ENCODE measurements at places on chromosomes 7 and 10. TPM values are rescaled to one million over a fixed set of nuclear protein-coding genes. Genes with fewer than 3 reads are reported as not detected.
A peak's percentile ranks its signal among the peaks of the same experiment; 100 is the strongest.

GRCh38 chr10:62511656-62512055 is 137.5 kb downstream of the ZNF365 start:
- H3K4me3 ChIP-seq = no peak overlapping the region
- H3K36me3 ChIP-seq = no peaks in the 10 kb centered on the region
- no peak overlapping the region for H3K27ac ChIP-seq
- H3K4me1 ChIP-seq = no peaks in the 10 kb centered on the region
- H3K27me3 ChIP-seq = no peaks in the 10 kb centered on the region

DNA sequence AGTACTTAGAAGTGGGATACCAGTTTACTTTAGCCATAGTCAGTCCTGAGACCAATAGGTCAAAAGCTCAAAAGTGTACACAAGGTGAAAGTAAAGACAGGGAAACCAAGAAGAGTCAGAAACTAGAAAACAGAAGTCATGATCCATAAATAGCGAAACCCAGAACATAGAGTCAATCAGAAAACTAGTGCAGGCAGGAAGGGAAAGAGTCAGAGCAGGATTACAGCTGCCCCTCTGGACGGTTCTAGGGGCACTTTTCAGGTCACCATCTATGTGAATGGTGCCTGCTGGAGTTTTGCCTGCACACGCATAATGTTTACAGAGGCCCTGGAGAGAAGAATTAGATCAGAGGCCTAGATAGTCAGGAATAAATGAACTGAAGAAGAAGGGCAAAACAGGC is 22.4 kb upstream of the DMTF1 start:
- no peak for DNase-seq
- H3K4me3 ChIP-seq = no peak overlapping the region
- no peaks in the 10 kb centered on the region for H3K4me1 ChIP-seq
- no peaks in the 10 kb centered on the region for H3K36me3 ChIP-seq
- H3K27me3 ChIP-seq = no peaks in the 10 kb centered on the region

- H3K36me3 ChIP-seq = no peaks in the 10 kb centered on the region
- no peak overlapping the region for H3K27ac ChIP-seq
- no peak for DNase-seq
- no peak overlapping the region for H3K4me3 ChIP-seq
These were observed 8.0 kb downstream of the UNCX start for GRCh38 chr7:1240517-1241257.

DNA sequence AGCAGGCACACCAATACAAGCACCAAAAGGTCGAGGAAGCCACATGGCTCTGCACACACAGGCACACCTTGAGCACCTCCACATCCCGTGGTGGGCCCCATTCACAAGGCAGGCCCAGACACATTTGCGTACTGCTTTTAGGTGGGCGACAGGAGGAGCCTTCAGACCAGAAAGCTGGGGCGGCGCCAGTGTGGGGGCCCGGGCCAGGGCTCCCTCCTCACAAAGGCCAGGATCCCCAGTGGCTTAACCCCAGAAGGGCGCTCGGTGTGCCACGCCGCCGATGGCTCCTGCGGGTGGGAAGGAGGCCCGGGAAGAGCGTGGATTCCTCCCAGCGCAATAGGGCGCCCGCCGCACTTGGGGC is 2.8 kb upstream of the SMARCD3 start:
- DNase-seq = no peak
- H3K4me1 ChIP-seq = peaks cover 19% of the 10 kb centered on the region
- H3K4me3 ChIP-seq = peak overlapping the region; percentile 18
- no peaks in the 10 kb centered on the region for H3K27me3 ChIP-seq
- no peaks in the 10 kb centered on the region for H3K36me3 ChIP-seq

DNA sequence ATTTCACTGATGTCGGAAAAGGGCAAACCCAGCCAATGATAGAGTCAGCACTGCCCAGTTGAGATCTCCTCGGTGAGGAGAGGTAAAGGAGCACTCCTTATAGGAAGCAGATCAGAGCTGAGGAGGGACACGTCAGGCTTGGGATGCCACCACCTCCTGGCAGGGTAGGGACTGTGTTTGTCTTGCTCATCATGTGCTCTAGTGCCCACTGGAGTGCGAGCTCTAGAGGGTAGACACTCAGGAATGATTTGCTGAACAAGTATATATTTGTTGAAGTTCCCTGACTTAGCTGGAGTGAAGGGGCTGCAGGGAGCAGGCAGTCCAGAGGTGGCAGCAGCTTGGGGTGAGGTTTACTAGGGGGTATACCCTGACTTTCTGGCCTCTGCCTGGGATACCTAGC is 146.5 kb downstream of the NOC3L start:
- H3K36me3 ChIP-seq = no peaks in the 10 kb centered on the region
- no peak overlapping the region for H3K27ac ChIP-seq
- no peak overlapping the region for H3K4me3 ChIP-seq
- no peaks in the 10 kb centered on the region for H3K27me3 ChIP-seq
- no peaks in the 10 kb centered on the region for H3K4me1 ChIP-seq

DNA sequence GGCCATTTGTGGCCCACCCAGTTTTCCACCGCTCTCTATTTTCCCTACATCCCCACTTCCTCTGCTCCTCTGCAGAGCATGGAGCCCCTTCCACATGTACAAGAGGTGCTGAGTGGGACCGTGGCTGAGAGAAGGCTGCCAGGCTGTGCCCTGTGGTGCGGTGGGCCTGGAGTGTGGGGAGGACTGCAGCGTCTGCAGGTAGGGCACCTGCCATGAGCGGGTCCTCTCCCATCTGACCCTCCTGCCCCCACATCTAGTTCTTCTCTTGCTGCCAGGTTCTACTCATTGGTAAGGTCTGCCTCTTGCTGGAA is 145.6 kb upstream of the FAM20C start:
- H3K4me1 ChIP-seq = no peaks in the 10 kb centered on the region
- H3K27me3 ChIP-seq = no peaks in the 10 kb centered on the region
- H3K4me3 ChIP-seq = no peak overlapping the region
- H3K27ac ChIP-seq = no peak overlapping the region
- DNase-seq = no peak

DNA sequence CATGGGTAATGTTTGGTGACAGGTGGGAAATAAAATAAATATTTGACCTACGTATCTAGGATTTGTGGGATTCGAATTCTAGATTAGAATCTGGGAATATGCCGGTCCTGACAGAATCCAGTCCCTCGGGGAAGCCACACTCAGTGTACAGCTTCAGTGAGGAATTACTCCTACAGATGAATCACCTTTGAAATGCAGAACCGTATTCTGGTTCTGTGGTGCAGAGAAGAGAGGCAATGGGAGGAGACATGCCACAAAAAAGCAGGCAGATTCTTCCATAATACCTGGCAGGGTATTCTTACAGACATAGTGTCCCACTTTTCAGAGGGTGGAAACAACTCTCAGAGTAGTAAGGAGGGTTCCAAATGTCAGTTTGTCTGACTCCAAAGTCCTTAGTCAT is 286.9 kb downstream of the SORCS1 start:
- H3K27ac ChIP-seq = no peak overlapping the region
- H3K27me3 ChIP-seq = no peaks in the 10 kb centered on the region
- DNase-seq = no peak
- H3K4me1 ChIP-seq = no peaks in the 10 kb centered on the region
- H3K4me3 ChIP-seq = no peak overlapping the region

DNA sequence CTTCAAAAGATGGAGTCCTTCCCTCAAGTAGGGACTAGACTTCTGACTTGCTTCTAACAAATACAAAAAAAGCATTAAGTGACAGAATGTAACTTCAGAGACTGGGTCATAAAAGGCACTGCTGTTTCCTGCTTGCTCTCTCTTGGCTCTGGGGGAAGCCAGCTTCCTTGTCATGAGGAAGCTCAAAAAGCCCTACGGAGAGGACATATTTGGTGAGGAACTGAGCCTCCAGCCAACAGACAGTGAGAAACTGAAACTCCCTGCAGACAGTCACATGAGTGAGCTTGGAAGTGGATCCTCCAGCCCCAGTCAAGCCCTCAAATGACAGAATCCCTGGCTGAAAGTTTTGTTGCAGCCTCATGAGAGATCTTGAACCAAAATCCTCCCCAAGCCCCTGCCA is 26.3 kb upstream of the SLC35G1 start:
- H3K36me3 ChIP-seq = no peaks in the 10 kb centered on the region
- no peak for DNase-seq
- H3K27ac ChIP-seq = no peak overlapping the region
- H3K27me3 ChIP-seq = no peaks in the 10 kb centered on the region
- H3K4me3 ChIP-seq = no peak overlapping the region
- no peaks in the 10 kb centered on the region for H3K4me1 ChIP-seq

- no peaks in the 10 kb centered on the region for H3K27me3 ChIP-seq
- H3K27ac ChIP-seq = no peak overlapping the region
- H3K4me3 ChIP-seq = no peak overlapping the region
- H3K4me1 ChIP-seq = no peaks in the 10 kb centered on the region
- no peaks in the 10 kb centered on the region for H3K36me3 ChIP-seq
These were observed 41.5 kb downstream of the TMEM26 start for GRCh38 chr10:61411706-61412105.

GRCh38 chr7:132095111-132095765 is 481.0 kb downstream of the PLXNA4 start:
- no peak overlapping the region for H3K27ac ChIP-seq
- H3K4me3 ChIP-seq = no peak overlapping the region
- H3K36me3 ChIP-seq = no peaks in the 10 kb centered on the region
- H3K27me3 ChIP-seq = no peaks in the 10 kb centered on the region

DNA sequence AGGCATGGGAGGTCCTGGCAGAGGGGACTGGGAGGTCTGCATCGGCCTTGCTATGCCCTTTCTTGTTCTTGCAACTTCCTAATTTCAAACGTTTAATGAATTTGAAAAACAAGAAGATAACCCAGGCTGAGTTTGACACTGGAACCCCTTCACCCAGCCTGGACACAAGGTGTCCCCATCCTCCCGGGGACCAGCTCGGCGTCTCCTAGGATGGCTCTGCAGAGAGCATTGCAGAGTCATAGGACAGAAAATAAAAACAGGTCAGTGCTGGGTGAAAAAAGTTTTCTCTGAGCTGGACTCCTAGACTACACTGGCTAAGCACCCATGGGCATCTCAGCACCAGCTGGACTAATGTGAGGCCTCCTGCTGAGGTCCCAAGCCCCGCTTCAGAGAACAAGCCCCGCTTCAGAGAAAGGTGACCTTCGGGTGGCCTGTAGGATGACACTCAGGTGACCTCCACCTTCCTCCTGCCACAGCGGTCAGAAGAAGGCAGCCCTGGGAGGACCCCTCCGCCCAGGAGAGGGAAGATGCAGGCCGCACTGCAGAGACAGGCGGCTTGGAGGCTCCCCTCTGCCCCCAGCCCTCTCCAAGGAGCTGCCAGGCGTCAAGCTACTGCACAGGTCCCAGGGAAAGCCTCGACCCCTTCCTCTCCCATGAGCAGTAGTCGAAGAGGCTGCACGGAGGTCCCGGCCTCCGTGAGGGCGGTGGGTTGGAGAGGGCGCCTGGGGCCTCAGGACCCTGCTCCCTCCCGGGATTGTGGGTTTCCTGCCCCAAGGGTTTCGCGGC is 9.3 kb upstream of the UNCX start:
- no peaks in the 10 kb centered on the region for H3K36me3 ChIP-seq
- H3K27ac ChIP-seq = no peak overlapping the region
- no peak for DNase-seq
- no peaks in the 10 kb centered on the region for H3K4me1 ChIP-seq

- no peaks in the 10 kb centered on the region for H3K36me3 ChIP-seq
- no peaks in the 10 kb centered on the region for H3K27me3 ChIP-seq
- DNase-seq = no peak
- H3K4me1 ChIP-seq = no peaks in the 10 kb centered on the region
These were observed 563.2 kb downstream of the DNAJB6 start for GRCh38 chr7:157900011-157900410.

DNA sequence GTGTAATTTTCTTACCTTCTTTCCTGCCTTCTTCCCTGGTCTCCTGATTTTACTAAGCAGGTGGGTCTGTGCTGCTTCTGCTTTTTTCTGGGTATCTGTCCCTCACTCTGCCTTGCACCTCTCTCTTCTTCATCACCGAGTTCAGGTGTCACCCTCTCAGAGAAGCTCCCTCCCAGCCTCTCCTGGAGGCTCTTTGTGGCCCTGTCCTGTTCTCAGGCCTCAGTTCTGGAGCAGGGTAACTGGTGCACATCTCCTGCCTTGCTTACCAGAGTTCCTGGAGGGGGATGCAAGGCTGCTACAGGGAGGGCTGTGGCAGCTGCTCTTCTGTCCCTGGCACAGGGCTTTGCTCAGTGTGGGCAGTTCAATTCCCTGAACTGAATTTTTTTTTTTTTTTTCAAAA is 66.1 kb downstream of the RBM33 start:
- DNase-seq = no peak
- peaks cover 17% of the 10 kb centered on the region for H3K4me1 ChIP-seq
- H3K36me3 ChIP-seq = peaks cover 9% of the 10 kb centered on the region
- H3K4me3 ChIP-seq = no peak overlapping the region

- H3K27me3 ChIP-seq = no peaks in the 10 kb centered on the region
- H3K4me3 ChIP-seq = peak overlapping the region; percentile 82
- H3K4me1 ChIP-seq = peaks cover 15% of the 10 kb centered on the region
- DNase-seq = no peak
- H3K27ac ChIP-seq = peak overlapping the region; percentile 92
These were observed 735 bp downstream of the ZNF394 start for GRCh38 chr7:99499371-99499720.

GRCh38 chr7:41592794-41593193 is 110.1 kb downstream of the INHBA start:
- no peaks in the 10 kb centered on the region for H3K27me3 ChIP-seq
- DNase-seq = no peak
- no peaks in the 10 kb centered on the region for H3K36me3 ChIP-seq
- no peaks in the 10 kb centered on the region for H3K4me1 ChIP-seq
- no peak overlapping the region for H3K27ac ChIP-seq

DNA sequence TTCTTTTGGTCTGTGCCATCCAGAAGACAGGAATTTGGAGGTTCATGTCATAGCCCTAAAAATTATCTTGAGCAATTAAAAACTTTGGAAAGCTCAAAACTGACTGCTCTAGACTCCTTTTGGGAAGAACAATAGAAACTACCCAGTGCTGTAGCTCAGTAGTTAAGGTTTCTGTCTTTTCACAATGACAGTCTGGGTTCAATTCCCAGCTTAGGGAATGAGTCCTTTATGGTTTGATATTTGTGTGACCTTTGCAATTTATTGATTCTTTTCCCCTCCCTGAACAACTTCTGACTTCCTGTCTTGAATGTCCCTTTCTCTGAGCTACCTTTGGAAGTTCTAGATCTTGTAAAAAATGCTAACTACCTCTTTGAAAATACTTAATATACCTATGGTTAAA is 603.3 kb upstream of the IGFBP3 start:
- H3K4me1 ChIP-seq = no peaks in the 10 kb centered on the region
- no peaks in the 10 kb centered on the region for H3K27me3 ChIP-seq
- no peak overlapping the region for H3K27ac ChIP-seq
- DNase-seq = no peak
- H3K4me3 ChIP-seq = no peak overlapping the region
- no peaks in the 10 kb centered on the region for H3K36me3 ChIP-seq

CYP3A7 gene
- total RNA-seq = 0.25 TPM

PRSS58 gene
- not detected for total RNA-seq

PON3 gene
- 3.6 TPM for total RNA-seq

PON1 gene
- 0.35 TPM for total RNA-seq

EXOSC1 gene
- 18.0 TPM for total RNA-seq

PPP1R3C gene
- 17.0 TPM for total RNA-seq

CCL24 gene
- 0.37 TPM for total RNA-seq

WAPL gene
- 14.1 TPM for total RNA-seq

ARHGEF35 gene
- total RNA-seq = 7.7 TPM

MACC1 gene
- total RNA-seq = 9.3 TPM

LBX1 gene
- not detected for total RNA-seq

CACNA2D1 gene
- total RNA-seq = 3.5 TPM

TACC2 gene
- total RNA-seq = 17.9 TPM

All from pancreas (tissue), 10 donors.